NCI-H524 treated with DMSO at 0.1 percent for 48 hours (cell line): ENCODE measurements at places on chromosomes 13 and 19.
A peak's percentile ranks its signal among the peaks of the same experiment; 100 is the strongest.

DNA sequence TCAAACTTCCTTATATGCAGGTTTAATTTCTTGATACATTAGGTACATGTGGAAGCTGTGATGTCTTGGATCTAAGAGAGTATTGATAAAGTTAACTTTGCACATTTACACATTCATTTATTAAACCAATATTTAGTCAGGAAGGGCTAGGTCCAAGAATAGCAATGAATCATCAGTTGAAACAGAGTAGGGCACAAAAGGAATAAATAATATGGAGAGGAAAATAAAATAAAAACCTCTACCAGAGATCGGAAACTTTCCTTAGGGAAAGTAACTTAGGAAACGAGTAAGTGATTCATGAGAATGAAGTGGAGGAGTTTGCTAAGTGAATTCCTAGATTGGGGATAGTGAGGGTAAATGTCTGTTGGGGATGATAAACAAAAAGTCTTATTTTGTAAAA, 259.4 kb upstream of the DACH1 start:
- DNase-seq: no peak

DNA sequence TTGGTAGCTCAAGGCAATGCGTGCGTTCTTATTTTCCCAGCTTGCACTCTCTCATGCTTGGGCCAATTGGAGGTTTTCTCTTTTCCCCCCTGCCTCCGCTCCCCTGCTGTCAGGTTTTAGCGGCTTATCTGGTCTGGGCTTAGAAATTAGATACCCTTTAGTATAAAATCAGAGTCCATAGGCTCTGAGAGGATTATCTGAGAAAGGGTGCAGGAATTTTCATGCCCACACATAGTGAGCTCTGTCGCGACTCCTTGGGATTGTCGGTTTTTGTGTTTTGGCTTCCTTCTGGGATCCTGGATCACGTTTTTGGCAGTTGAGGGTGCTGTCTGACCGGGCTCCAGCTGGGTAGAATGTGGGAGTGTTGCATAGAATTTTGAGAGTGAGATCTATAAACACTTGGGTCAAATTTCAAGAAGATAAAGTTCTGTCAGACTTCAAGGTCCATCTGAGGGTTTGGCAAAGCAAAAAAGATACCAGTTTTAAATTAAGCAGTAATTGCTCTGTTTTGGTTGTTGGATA, 12.4 kb downstream of the CHAF1A start:
- DNase-seq: peak; percentile 60

DNA sequence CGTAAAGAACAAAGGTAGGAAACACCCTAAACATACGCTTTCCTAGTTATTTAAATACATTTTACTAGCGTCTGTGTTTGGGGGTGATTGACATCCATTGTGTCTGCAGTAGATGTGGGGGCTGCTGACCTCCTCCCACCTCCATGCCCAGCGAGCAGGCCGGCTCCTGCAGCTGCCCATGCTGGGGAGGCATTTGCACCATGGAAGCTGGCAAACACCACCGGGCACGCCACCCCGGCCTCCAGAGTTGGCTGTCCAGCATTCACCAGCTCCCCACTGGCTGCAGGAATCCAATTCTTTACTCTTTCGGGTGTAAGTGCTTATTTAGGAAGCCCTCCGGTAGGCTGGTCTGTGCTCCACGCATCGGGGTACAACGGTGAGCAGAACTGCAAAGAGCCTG, 115.4 kb upstream of the USP29 start:
- no peak for DNase-seq

- DNase-seq: no peak
Observed at GRCh38 chr19:7734220-7735203, 2.6 kb upstream of the CLEC4G start.

GRCh38 chr13:44267203-44267602, 106.4 kb upstream of the SERP2 start:
- DNase-seq: no peak

DNA sequence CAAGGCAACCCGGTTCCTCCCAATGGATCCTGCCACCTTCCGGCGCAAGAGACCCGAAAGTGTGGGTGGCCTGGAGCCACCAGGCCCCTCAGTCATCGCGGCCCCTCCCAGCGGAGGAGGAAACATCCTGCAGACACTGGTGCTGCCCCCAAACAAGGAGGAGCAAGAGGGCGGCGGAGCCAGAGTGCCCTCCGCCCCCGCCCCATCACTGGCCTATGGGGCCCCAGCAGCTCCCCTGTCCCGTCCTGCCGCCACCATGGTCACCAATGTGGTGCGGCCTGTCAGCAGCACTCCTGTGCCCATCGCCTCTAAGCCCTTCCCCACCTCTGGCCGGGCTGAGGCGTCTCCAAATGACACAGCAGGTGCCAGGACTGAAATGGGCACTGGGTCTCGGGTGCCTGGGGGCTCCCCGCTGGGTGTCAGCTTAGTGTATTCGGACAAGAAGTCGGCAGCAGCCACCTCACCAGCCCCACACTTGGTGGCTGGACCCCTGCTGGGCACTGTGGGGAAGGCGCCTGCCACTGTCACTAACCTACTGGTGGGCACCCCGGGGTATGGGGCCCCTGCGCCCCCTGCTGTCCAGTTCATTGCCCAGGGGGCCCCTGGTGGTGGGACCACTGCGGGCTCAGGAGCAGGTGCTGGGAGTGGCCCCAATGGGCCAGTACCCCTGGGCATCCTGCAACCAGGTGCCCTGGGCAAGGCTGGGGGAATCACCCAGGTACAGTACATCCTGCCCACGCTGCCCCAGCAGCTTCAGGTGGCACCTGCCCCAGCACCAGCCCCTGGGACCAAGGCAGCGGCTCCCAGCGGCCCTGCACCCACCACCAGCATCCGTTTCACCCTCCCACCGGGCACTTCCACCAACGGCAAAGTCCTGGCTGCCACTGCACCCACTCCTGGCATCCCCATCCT, 11.2 kb upstream of the PRR19 start:
- no peak for DNase-seq

DNA sequence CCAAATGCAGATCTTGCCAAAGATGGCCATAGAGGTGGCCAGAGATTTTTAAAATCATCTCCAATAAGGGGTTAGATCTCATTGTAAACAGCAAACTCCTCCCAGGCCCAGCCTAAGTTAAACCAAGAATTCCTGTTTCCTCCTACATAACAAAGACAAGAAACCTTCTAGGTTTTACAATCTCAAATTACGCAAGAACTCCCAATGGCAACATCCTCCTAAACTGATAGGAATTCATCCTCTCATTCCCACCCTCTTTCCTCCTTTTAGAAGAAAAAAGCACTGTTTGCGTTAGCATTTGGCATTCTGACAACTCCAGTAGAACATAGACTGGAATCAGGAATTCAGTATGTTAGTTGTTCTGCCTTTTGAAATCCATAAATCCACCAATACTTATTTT, 14.6 kb downstream of the PROSER1 start:
- no peak for DNase-seq
